ENCODE measurements at places on chromosomes 2 and 18. TPM values are rescaled to one million over a fixed set of nuclear protein-coding genes. Genes with fewer than 3 reads are reported as not detected.

TNFAIP6 gene
- total RNA-seq, result not detected

LINC00305 gene
- not detected for total RNA-seq

CNDP1 gene
- not detected for total RNA-seq

RTP5 gene
- total RNA-seq, result not detected

BBS5 gene
- total RNA-seq, result 3.5 TPM

SYT4 gene
- not detected for total RNA-seq

MAP3K19 gene
- not detected for total RNA-seq

STAT4 gene
- 2.6 TPM for total RNA-seq
